ENCODE measurements at places on chromosomes 13 and 19.
A peak's percentile ranks its signal among the peaks of the same experiment; 100 is the strongest.

DNA sequence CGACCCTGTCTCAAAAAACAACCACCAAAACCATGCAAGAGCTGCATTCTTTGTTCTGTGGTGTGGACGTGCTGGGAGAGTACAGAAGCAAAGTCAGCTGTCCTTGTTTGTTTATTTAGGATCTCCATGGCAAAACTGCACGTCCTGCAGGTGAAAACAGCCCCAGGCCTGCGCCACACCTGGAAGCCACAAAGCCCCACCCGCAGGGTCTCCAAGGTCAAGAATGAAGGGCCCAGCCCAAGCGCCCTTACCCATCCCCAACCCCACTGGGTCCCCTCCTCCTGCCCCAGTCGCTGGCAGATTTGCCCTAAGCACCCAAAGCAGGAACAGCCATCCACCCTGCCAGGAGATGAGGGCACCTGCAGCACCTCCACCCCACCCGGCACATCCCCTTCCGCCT is 10.5 kb downstream of the MBD3 start:
- DNase-seq: no peak

DNA sequence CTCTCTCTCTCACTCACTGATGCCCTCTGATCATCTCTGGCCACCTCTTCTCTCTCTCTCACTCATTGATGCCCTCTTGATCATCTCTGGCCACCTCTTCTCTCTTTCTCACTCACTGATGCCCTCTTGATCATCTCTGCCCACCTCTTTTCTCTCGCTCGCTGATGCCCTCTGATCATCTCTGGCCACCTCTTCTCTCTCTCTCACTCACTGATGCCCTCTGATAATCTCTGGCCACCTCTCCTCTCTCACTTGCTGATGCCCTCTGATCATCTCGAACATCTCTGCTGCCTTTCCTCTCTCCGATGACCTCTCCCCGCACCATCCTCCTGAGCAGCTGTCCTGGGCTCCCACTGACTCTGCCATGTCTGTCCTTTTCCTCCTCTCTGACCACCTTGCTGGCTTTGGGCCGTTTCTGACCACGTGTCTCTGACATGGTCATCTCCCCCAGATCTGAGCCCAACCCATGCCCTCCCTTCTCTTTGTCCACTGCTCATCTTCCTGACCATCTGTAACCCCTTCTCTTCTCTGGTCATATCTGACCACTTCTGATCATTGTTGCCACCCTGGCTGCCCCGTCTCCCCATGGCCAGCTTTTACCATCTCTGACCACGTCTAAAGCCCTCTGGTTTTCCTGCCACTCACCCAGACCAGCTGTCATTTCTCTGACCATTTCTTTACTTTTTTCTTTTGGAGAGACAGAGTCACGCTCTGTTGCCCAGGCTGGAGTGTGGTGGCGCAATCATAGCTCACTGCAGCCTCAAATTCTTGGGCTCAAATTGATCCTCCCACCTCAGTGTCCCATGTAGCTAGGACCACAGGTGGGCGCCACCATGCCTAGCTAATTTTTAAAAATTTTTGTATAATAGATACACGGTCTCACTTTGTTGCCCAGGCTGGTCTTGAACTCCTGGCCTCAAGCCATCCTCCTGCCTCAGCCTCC is 2.4 kb downstream of the LRFN3 start:
- no peak for DNase-seq

DNA sequence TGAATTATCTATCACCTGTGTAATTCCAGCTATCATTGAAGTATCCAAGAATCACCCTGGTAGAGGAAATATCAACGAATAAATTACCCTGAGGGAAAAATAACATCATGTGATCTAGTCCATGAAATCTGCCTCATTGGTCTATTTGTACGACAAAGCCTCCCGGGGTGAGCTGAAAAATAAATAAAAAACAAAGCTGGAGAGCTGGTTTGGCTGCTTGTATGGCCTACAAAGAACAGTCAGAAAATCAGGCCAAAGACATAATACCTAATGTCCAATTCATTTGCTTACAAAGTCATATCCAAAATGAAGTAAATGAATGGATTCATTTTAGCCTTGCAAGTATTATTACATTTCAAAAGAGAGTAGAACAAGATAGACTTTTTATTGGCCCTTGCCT is 449.9 kb downstream of the KLF12 start:
- no peak for DNase-seq

GRCh38 chr13:101572456-101572855 is 120.0 kb downstream of the ITGBL1 start:
- DNase-seq: no peak

GRCh38 chr19:18091217-18091608 is 4.5 kb upstream of the IL12RB1 start:
- DNase-seq: peak; percentile 65

DNA sequence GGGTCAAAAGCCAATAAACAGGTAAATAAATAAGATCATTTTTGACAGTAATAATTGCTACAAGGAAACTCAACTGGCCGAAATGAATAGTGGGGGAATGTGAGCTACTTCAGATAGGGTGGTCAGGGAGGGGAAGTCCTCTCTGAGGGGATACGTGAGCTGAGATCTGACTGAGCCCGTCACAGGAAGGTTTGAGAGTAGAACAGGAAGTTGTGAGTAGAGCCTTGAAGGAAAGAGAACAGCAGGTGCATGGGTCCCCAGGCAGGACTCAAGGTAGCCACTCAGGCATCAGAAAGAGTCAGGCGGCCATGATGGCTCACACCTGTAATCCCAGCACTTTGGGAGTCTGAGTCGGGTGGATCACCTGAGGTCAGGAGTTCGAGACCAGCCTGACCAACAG is 6.3 kb downstream of the IRGQ start:
- no peak for DNase-seq

GRCh38 chr13:64130171-64130570 is 2714.5 kb upstream of the PCDH20 start:
- no peak for DNase-seq

DNA sequence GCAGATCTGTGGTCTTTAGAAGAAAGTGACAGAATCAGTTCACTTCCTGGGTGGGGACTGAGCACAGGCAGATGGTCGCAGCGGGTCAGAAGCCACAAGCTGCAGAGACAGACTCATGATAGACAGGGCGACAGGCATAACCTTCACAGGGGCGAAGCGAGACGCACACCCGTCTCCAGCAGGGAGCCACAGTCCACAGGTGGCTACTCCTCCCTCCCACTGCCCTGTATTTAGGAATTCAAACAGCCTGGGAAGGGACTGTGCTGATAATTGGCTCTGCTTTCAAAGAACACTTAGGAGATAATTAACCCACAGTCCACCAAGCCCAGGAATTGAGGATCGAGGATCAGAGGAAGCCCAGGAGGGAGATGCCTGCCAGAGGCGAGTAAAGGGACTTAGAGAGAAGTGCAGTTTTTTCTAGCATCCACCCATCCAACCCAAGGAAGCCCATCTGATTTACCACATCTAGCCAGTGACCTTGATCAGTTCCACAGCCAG is 23.2 kb downstream of the RFX2 start:
- no peak for DNase-seq

GRCh38 chr13:104085611-104086010 is 1019.4 kb upstream of the SLC10A2 start:
- no peak for DNase-seq

GRCh38 chr13:26599860-26600259 is 42.4 kb downstream of the WASF3 start:
- DNase-seq: no peak

DNA sequence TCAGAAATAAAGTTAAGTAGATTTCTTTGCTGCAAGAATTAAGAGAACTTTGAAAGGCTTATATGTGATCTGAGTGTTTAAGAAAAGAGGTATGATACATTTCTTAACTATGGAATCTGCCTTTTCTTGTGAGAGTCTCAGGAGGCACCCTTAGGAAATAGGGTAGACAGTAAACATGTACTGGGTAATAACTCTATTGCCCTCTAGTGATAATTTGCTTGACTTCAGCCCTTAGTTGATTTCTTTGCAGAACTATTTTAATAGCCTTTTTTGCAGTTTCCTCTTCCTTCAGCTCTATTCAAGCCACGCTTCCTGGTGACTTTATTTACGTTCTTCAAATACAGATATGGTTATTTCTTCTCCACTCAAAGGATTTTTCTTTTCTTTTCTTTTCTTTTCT is 37.0 kb upstream of the CCNA1 start:
- peak; percentile 54 for DNase-seq

DNA sequence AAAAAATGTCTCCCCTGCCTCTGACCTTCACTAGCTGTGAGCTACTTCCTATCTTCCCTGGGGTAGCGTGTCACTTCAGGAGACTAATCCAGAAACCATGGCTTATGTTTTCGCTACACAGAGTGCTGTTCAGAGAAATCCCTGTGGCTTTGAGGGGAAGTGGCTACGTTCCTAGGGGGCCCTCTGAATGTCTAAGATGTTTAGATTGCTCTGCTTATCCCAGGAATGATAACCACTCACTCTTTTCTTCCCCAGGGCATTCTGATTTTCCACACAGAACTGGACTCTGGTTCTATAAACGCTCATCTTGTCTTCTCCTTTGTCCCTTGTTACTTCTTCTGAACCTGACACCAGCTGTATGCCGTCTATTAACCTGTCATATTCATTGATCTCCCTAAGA is 572.5 kb downstream of the OLFM4 start:
- DNase-seq: no peak

- peak; percentile 92 for DNase-seq
Measured at GRCh38 chr19:49301165-49301865, 23.7 kb downstream of the SLC6A16 start.

DNA sequence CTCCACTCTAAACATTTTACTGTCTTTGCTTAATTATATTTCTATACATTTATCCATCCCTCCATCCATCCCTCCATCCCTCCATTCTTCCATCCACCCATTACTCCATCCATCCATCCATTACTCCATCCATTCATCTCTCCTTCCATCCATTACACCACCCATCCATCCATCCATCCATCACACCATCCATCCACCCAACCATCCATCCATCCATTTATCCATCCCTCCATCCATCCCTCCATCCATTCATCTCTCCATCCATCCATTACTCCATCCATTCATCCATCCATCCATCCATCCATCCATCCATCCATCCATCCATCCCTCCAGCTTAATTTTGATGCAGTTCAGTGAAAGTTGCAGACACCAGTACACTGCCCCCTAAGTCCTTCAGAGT is 5.0 kb upstream of the HIF3A start:
- DNase-seq: no peak

- DNase-seq: no peak
Measured at GRCh38 chr19:35863018-35863417, 5.4 kb upstream of the APLP1 start.

- no peak for DNase-seq
Measured at GRCh38 chr13:44352202-44352601, 21.4 kb upstream of the SERP2 start.

- DNase-seq: no peak
Measured at GRCh38 chr13:99652141-99652540, 150.9 kb downstream of the TM9SF2 start.

- no peak for DNase-seq
Measured at GRCh38 chr13:71578048-71578447, 289.0 kb downstream of the DACH1 start.

DNA sequence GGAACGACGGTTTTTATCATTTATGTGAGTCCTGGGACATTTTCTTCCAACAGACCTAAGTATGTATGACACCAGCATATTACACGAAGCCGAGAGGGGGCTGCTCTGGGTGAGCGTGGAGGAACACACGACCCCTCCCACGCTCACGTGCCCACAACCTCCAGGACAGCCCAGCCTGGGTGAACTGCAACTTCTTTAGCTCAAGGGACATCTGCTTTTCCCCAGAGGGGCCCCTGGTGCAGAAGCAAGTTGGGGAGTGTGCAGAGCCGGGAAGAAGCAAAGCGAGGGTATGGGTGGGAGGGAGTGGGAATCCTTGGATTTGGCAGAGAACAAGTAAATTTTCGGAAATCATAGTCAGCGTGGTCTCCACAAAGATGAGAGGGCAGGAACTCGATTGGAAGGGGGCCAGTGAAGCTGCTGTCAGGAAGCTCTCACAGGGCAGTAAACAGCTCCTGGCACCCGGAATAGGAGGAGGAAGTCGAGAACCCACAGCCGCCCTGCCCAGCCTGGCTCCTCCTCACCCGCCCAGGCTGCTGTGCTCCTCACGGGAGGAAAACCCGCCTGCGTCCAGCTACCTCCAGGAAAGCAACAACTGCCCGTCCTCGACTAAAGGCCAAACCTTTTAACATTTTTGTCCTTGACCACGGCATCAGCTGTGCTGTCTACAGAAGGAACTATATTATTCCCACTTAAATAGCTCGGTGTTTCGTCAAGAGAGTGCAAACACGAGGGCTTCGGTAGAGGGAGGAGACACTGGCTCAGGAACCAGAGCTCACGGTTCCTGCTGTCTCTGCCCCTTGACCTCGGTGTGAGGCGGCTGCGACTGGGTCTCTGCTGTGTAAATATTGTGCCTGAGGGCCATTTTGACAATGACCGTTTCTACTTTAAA is 17.2 kb upstream of the CFAP97D2 start:
- DNase-seq: peak; percentile 73

- DNase-seq: no peak
Measured at GRCh38 chr13:111050539-111050879, 64.6 kb upstream of the ARHGEF7 start.

DNA sequence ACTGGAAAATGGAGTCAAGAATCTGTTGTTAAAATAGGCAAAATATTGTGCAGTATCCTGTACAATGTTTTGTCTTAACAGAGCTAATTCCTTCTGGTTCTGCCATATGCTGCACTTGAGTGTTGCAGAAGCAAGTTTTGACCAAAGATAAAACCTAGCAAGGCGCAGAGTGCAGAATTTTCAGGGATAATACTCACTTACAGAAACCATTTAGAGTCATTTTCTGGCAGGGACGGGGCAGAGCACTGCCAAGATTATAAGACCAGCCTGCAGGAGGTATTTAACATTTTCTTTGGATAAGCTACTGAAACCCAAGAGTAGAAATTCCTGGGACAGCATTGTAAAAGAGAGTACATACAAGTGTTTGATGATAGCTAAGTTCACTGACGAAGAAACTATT is 159.5 kb upstream of the EDNRB start:
- no peak for DNase-seq

DNA sequence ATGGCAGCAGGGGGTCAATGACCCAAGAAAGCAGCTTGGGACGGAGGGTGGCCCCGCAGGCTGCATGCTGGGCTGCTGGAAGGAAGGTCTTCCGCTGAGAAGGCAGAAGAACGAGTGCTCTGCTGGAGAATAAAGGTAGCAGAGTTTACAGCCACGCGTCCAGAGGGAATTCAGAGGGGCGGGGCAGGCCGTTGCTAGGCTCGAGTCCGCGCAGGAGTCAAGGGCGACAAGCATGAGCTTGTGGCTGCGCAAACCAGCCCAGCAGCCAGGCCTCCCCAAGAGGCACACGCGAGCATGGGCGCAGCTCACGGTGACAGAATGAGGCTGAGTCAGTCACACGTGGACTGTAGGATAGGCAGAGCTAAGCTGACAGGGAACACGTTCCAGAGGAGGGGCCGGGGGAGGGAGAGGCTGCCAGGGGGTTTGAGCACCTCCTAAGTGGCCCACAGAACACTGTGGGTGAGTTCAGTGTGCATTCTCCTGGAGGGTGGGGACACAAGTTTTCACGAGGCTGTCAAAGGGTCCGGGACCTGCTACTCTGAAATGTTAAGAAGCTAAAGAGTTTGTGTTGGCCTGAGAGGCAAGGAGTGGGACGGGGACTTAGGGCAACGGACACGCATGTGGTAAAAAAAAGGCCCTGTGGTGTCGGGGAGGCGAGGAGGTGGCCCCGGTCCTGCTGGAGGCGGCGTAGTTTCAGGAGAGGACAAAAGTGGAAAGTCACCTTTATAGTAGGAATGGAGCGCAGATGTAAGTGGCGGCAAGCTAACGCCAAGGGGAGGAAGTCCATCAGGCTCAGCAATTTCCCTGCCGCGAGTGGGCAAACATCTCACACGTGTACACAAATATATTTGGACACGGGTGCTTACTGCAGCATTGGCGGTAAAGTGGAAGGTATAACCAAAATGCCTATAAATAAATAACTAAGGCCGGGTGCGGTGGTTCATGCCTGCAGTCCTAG is 17.7 kb downstream of the RFX2 start:
- peak; percentile 57 for DNase-seq

GRCh38 chr19:56098731-56099568 is 22.1 kb downstream of the ZNF787 start:
- DNase-seq: no peak

Data from suppressor macrophage treated with lipopolysaccharide for 4 hours (primary cell).